ENCODE measurements at places on chromosomes 2 and 18.
A peak's percentile ranks its signal among the peaks of the same experiment; 100 is the strongest.

- no peak for DNase-seq
Observed at GRCh38 chr2:234494361-234495250, 2.3 kb downstream of the ARL4C start.

DNA sequence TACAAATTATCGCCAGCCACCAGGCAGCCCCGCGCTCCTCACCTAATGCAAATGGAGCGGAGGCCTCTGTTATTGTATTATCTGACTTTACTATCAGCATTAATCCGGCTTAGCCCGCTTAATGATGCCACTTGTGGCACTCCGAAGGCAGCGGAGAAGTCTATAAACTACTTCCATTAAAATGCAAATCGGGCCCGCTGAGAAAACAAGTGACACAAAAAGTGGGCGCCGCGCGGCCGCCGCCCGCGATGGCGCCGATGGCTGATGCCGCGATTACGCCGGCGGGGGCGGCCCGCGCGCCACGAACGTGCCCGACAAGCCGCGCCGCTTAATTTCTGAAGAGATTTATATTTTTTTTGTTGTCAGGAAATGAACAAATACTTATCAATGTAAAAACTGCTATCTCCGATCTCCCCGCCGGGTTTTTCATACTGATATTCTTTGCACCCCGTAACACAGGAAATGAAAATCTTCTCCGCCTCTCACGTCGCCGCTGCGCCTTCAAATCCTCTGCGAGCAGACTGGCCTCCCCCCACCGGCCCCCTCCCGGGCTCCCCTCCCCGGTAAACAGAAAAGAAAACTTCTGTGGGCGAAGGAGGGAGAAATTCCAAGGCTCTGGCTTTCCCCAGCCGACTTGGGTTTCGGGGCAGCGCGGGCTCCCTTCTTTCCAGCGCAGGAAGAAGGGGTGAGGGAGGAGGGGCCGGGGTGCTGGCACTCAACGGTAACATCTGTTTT is 221.8 kb downstream of the INSIG2 start:
- DNase-seq: no peak

DNA sequence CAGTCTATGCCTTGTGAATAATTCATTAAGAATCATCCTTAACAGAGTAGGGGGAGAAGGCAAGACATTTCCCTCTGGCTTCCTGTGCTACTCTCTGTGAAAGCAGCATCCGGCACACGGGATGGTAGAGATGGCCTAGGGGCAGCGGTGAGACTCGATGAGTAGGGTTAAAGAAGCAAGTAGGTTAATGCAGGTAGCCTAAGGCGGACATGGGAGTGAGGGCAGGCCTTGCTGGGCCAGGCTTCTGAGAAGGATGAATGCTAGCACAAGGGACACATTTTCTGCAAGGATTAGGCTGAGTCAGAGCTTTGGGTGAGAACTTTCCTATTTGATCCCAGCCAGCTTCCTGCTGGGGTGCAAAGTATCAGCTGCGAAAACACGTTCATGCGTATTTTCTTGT is 80.8 kb downstream of the NXPH2 start:
- DNase-seq: no peak

- no peak for DNase-seq
Observed at GRCh38 chr2:126467367-126468054, 188.4 kb upstream of the GYPC start.

GRCh38 chr2:209721497-209721896 is 50.1 kb upstream of the UNC80 start:
- no peak for DNase-seq

DNA sequence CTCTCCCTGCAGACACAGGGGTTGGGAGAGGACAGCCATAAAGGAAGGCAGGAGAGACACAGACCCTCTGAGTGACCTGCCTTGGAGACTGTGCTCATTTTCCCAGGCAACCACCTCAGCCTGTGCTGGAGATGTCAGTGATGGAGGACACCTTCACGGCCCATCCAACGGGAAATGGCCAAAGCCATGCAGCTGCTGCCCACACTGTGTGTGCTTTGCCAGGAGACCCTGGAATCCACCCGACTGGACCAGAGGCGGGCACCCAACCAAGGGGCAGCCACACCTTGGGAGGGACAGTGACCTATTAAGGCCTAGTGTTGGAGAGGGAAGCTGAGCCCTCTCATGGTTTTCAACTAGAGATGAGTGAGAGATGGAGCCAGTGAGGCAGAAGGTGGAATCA is 192.5 kb downstream of the SMAD2 start:
- no peak for DNase-seq

DNA sequence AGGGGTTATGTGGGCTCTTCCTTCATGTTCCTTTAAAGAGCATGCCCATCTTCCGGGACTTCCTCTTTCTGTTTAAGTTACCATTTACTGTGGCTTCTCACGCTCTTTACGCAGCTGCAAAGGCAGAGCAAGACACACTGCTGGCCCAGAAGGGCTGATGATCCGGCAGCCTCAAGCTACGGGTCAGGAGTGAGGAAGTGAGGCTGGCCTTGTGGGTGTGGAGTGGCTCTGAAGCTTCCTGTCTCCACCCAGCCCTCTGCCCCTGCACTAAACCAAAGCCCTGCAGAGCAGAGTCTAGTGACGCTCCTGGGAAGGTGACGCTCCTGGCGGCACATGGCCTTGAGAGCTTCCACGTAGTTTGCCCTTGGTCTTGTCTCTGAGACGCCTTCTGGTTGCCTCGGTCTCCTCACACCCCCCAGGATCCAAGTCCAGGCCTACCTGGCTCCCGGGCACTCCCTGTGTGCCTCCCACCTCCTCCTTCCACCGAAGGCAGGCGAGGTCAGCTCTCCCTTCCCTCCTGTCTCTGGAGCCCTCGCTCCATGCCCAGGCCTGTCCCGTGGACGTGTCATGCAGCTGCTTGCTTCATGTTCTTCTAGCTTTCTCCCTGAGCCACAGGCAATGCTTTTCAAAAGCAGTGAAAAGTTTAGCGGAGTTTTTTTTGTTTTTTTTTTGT is 50.3 kb downstream of the ARL4C start:
- DNase-seq: no peak

DNA sequence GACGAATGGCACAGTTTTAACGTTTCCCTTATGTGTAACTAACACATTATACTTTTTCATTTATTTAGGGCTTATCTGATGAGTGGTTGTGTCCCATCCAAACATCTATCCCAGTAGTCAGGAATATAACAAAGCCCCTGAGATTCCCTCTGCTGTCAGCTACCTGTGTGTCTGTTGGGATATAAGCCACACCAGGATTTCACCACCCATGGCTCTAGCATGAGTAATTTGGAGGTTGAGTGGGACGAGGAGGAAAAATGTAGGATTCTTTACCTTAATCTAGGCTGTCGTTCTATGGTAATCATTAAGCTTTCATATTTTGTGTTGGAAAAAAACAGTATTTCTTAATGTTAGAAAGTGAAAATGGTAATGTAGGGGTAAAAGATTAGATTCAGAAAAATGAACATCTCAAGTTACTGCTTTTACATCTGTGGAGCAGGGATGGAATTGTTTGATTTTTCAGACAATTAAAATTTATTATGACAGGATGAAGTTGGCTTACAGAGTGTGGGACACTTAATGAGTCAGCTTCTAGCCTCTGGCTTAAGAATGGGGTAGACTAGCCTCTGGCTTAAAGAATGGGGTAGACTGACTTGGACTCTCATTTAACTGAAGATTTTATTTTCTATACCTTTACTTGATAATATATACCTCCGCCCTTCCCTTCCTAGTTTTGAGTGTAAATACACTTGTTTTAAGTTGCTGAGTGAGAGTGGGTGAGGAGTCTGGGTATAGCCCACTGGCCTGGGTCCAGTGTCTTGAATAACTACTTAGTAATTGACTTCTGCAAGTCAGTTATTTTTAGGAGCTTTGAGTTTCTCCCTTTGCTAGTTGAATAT is 88.5 kb upstream of the RANBP2 start:
- DNase-seq: no peak

- no peak for DNase-seq
Observed at GRCh38 chr18:21362831-21363230, 120.8 kb downstream of the GREB1L start.

- DNase-seq: no peak
Observed at GRCh38 chr2:172962824-172963223, 112.8 kb upstream of the MAP3K20 start.

DNA sequence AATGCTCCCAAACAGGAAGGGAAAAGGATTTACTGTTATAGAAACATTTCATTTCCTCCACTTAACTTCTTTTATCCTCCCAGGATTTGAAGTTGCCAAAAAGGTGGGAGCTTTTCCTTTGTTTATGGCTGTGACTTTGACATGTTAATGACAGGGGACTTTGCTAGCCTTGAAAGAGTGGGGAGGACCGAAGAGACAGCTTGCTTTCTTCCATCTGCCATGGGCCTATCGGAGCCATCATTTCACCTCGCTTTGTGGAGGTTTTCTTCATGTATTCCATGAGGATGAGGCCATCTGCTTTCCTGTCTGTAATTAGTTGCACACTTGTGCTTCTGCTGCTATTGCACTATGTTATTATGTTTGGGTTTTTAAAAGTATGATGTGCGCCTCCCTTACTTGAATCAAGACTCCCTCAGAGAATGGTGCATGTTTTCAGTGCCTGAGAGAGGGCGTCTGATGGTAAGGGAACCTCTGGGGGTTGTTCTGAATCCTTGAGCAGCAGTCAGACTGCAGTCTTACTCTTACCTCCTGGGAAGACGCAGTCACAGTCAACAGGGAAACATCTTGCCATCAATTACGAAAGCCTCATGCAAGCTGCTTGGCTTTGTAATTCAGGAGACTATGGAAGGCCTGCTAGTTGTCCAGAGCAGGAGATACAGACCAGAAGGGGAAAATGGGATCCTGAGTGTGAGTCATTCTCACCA is 173.3 kb upstream of the MGAT5 start:
- no peak for DNase-seq

DNA sequence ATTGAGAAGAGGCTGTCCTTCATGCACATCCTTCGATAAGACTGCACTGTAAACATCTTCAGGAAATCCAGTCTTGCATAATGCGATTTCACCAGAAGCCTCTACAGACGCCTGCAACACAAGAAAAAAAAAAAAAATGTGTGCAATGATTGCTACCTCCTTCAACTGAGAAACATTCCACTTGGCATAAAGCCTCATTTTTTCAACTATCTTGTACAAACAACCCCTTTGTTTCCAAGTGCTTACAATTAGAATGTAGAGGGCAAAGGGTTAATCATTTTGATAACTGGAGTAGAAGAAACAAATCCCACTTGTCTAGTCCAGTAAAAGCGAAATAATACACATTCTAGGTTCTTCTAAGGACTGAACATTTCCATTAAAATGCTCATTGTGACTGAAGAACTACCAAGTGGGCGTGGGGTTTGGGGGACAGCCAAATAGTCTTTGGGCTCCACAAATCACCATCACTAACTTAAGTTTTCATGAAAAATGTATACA is 29.2 kb downstream of the CDH2 start:
- DNase-seq: peak; percentile 37

GRCh38 chr2:17803497-17803896 is 12.8 kb upstream of the MSGN1 start:
- DNase-seq: no peak

DNA sequence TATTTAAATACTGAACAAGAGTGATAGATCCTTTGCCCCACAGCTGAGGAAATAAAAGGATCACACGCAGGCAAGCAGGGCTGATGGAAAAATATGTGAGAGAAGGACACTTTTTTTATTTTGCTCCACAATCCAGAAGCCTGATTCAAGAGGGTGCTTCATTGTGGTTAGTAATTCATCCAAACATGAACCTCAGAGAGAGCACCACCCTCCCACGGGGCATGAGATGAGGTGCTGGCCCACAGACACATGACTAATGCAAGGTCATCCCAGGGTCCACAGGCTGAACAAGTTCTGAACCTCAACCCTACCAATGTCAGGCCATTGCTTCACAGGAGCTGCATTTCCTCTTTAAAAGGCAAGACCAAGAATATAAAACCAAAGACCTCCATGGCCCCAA is 239.6 kb downstream of the MREG start:
- peak; percentile 95 for DNase-seq

- no peak for DNase-seq
Observed at GRCh38 chr18:23958036-23958435, 56.5 kb upstream of the TTC39C start.

DNA sequence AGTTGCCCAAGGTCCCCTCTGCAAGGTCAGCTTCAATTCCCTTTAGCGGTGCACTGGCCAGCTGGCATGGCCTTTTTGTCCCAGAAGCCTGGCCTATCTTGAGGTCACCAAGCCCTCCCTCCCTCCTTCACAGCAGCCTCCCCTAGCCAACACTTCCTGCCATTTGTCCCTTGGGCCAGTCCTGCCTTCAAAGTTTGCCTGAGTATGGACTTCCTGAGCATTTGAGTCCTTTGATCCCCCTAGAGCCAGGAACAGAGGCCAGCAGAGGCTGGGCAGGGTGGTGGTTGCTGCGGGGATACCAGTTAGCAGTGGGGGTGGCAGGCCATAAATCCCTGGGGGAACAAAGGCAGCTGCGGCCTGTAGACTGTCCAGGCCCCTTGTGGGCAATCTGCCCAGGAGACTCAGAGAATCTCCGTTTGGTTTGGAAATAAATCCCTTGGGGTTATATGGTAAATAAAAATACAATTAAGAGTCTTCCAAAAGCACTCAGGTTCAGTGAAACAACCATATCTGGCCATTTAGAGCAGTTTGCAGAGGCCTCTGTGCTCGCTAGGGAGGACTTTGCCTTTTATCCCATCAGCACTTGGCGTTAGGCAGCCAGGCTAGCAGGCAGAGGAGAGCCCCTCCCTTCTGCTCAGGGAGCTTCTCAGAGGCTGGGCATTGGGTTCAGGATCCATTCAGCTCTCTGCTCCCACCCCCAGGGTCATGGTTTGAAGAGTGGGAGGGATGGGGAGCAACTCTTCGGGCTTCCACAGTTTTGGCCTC is 3.1 kb upstream of the HES6 start:
- DNase-seq: no peak
